ENCODE measurements at places on chromosomes 4 and X. TPM values are rescaled to one million over a fixed set of nuclear protein-coding genes. Genes with fewer than 3 reads are reported as not detected.

The HTRA3 gene
- 1.3 TPM for total RNA-seq

The TMEM154 gene
- total RNA-seq, result 11.2 TPM

The PAGE5 gene
- not detected for total RNA-seq

The CT45A2 gene
- not detected for total RNA-seq

The NWD2 gene
- total RNA-seq, result not detected

GRCh38 chr4:85005865-85006377 lies 39.4 kb upstream of the WDFY3 start:
- DNase-seq, result peak; percentile 85

- DNase-seq, result peak; percentile 33
Observed at GRCh38 chr4:76614589-76614988, 179.6 kb downstream of the SHROOM3 start.

DNA sequence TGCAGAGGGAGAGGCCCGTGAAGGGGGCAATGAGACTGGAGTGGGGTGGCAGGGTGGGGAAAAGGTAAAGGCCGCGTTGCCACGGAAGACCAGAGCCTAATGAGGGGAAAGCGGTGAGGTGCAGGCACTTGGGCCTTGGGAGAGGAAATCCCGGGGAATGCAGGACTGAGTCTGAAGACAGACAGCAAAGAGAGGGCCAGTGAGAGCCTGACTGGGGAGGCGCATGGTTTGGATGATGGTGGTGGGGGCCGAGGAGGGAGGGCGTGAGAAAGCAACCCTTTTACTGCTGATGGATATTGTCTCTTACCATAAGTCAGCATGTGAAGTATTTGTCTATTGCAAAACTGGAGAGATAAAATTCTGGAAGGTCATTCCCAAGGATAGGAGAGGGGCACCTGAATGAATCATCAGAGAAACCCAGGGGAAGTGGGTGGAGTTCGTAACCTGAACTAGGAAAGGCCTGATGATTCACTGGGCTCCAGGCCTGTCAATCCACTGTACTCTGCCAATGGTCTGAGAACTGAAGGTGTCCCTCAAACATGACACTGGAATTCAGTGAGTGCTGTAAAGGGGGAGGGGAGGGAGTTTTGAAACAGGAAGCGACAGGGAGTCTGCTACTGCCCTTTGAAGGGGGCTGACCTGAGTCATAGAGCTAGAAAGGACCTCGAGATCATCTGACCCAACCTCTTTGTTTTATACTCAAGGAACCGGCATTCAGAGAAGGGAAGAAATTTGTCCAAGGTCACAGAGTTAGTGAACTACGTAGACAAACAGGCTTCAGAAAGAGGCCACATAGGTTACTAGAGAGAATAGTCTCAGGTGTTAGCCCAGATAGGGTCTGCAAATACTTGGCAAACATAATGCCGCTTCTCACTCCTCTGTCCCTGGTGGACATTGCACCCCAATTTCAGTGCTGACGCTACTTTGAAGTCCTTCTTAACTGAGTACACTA lies 52.2 kb downstream of the NALF2 start:
- peak; percentile 8 for DNase-seq

DNA sequence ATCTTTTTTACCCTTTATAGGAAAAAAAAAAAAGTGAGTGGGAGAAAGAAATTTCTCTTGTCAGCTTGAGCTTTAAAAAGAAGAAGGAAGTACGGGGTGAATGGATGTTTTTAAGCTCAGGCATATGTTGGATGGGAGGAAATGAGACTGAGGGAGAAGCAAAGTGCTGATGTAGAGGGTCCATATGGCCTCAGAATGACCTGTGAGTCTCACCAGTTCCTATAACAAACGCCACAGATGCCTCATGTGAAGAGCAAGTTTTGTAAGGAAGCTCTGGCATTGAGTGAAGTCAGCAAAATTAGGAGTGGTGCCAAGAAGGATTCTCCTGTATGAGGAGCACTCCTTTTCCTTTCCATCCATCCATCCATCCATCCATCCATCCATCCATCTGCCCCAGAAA lies 214.6 kb downstream of the PTTG2 start:
- no peak for DNase-seq

DNA sequence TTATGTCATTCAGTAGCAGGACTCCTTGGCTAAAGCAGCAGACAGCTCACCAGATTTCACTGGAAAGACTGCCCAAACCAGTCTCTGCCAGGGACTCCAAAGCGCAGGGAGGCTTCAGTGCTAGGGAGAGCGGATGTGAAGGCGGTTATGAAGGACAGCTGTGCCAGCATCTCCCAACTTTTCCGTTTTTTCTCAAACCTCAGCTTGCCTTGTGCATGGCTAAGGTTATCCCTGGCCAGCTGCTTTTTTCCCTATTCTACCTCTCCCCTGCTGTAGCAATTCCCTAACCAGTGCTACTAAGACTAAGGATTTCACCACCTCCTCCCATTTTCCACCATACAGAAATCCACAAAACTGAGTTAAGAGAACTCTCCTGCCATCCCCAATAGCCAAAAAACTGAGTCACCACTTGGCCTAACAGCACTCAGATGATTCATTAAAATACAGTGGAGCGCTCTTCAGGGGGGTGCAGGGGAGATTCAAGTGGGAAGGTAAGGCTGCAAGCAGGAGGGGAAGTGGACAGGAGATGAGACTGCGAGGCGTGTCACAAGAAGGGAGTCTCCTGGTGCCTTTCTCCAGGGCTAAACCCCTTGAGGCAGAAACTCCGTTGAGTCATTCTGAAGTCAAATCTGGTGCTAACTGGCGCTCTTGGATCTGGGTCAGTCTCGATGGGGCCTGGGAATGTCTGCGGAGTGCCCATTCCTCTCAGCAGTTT lies 90.7 kb downstream of the PALLD start:
- DNase-seq, result peak; percentile 58

DNA sequence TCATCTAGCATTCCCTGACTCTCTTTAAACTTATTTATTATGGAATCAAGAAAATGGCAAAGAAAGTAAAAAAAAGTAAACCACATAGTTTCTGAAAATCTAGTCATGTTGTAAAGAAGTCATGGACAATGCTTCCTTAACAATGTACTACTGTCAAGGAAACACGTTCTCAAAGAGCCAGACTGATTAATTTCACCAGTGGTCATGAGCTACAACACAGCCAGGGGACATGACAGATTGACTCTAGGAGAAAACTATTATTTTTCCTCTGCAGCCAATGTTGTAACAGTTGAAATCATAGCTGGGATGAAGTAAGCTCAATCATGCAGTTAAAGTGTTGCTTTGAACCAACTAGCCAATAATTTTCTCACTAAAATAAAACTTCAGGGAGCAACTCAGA lies 109.2 kb downstream of the MAPK10 start:
- DNase-seq, result no peak
